Stimulated activated CD4-positive, alpha-beta T cell treated with anti-CD3 and anti-CD28 coated beads, TNF-alpha, amount 100 ng/mL, for 4 hours (primary cell): ENCODE measurements at places on chromosomes 4 and X.

- DNase-seq: no peak
Observed at GRCh38 chr4:54066088-54066415, 1.6 kb upstream of the CHIC2 start.

DNA sequence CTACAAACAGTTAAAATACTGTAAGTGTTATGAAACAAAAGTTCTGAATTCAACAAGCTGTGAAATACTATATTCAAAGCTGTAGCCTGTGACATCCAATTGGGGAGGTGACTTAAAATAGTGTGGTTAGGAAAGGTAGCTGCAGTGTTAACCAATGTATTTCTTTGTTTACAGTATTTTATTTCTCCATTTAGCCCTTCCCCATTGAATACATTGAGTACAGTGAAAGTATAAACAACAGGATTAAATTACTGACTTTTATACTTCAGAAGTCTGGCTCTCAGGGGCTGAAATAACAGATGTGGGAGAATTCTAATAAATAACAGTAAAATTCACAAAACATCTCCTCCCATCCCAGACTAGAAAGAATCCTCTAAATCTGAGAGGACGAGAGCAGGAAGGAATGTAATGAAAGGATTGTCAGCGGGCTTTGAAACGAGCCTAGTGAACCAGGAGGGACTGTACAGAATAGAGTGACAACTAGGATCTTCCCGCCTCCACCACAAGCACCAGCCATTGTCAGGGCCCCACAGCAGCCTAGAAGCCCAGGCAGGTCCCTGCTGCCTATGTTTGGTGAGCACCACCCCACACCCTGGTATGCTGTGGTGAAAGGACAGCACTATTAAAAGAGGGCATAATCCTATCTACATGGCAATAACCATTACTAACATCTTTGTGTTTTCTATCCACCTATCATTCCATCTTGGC is 73.7 kb downstream of the SPCS3 start:
- no peak for DNase-seq

- no peak for DNase-seq
Observed at GRCh38 chr4:139329665-139330200, 27.5 kb upstream of the NDUFC1 start.

GRCh38 chrX:30495468-30495867 is 82.1 kb downstream of the TASL start:
- DNase-seq: no peak

GRCh38 chrX:87755493-87755892 is 237.9 kb downstream of the KLHL4 start:
- DNase-seq: no peak

- no peak for DNase-seq
Observed at GRCh38 chr4:86092684-86093083, 267.2 kb downstream of the MAPK10 start.

DNA sequence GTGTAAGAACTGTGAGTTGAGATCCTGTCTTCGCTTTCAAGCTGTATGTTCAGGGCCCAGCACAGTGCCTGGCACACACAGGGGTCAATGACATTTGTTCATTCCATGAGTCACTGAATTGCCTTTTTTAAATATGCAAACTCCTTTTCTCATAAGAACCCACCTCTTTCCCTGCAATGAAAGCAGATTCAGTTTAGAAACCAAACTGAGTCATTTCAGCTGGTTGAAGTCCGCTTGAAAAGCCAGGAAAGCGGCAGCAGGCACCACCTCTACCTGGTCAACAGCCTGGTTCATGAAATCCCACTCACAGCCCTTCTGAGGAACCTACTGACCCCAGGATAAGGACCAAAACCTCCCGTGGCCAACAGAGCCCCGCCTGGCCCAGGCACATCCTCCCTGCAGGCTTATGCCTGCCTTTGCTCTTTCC is 4.5 kb upstream of the C1QTNF7 start:
- DNase-seq: no peak

GRCh38 chr4:87525636-87526295 is 3.4 kb downstream of the SPARCL1 start:
- no peak for DNase-seq

GRCh38 chr4:100986360-100986868 is 360.9 kb downstream of the PPP3CA start:
- no peak for DNase-seq

DNA sequence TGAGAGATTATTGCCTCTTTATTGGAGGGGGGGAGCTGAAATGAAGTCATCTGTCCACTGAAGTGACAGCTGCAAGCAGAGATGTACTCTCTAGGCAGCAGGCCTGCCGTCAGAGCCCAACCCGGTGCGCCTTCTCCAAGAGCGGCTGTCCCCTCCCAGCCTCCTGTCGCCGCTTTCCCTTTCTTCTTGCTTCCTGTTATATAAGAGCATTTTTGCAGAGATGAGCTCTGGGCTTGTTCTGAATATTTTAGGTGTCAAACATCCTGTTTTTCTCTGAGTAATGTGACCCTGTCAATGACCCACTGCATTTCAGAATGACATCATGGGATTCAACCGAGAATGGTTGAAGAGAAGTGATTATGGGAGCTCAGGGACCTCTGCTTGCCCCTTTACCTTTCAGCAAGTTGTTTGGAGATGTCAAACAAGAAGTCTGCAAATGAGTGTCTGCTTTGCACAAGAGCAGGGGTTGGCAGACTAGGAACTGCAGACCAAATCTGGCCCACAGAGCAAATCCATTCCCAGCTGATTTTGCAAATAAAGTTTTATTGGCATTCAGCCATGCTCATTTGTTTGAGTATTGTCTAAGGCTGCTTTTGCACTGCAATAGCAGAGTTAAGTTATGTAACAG is 79.9 kb downstream of the SLC9A6 start:
- DNase-seq: no peak

GRCh38 chrX:151725338-151725614 is 9.3 kb upstream of the CNGA2 start:
- no peak for DNase-seq

DNA sequence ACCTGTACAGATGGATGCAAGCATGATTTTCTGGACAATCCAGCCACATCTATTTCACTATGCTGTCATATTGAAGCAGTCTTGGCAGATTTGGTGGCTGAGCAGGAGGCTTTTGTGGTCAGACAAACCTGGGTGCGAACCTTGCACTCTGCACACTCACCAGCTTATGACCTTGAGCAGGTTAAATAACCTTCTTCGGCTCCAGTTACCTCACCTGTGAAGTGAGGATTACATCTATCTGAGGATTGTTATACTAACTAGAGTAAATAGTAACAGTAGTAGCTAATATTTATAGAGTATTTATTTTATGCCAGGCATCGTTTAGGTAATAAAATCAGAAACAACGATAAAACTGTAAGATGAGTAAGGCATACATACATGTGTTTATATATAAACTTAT is 150.0 kb downstream of the PPP3CA start:
- no peak for DNase-seq

GRCh38 chr4:25291158-25291733 is 21.3 kb upstream of the ZCCHC4 start:
- no peak for DNase-seq

GRCh38 chr4:55351824-55352223 is 5.8 kb downstream of the SRD5A3 start:
- DNase-seq: no peak

DNA sequence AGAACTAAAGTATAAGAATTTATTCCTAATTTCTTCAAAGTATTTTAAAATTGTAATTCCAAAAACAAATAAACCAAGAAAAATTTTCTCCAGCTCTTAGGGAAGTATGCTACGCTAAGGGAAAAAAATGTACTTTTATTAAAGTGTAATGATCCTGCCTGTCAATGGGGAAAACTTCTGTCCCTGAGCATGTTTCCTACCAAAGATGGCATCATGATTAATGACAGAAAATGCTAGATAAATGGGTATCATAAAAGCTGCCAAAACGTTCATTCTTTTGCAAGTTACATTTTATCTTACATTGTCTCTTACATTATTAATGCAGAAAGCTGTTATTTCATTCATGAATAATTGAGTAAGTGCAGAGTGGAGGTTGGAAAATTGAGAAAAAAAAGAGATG is 443.4 kb downstream of the TECRL start:
- DNase-seq: no peak

DNA sequence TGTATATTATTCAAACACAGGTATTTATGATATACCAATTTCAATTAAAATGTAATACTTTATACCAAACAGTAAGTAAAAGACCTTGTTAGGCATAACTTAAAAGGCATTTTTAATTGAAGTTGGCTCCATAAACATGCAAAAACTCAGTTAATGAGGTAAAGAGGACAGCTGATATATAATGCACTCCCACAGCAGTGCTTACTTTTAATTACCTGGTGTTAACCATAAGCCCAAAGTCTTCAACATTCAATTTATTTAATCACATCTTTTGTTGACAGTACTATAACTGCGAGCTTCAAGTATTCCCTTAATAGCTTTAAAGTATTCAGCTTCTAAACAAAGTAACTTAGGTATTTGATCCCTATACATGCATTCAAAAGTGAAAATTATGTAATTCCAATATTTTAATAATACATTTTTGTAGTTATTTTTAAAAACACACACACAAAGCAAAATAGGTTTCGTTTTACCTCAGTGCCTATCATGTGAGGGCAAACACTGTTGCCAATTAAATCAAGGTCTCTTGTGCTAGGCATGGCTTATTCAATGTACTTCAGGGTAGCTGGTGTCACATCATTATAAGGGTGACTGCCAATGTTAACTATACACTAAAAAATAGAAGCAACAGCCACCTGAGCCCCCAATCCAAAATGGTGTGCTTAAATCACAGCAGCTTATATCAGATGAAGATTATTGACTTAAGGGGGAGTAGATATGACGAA is 197.1 kb downstream of the LRBA start:
- no peak for DNase-seq

- no peak for DNase-seq
Observed at GRCh38 chrX:121579016-121579760, 531.8 kb downstream of the GLUD2 start.

DNA sequence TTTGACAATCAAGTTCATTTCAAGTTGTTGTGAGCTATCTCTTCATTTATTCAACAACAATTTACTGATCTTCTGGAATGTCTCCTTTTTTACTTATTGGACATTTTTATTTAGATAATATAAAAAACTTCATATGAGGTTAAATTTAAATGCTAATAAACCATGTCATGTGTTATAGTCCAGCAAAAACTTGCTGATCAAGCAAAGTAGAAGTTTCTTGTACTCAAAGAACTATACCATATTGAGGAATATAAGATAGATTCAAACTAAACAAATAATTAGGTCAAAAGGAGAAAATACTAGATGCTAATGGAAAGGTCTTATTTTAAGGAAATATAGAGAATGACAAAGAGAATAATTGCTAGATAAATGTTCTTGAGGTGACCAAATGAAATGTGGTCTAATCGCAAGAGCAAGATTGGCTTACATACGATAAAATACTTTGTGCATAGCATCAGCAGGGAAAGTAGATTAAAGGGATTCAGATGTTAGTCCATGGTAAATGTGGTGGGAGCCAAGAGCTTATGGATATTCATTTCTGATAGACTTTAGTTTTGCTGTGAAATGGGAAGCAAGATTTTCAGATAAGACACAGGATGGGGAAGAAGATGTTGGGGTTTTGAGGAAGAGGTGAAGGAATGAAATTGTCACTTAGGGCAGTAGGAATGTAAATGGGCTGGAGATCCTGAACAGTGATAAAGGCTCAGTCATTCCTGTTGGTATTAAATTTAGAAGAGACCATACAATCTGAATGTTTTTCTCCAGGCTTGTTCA is 229.5 kb downstream of the MAPK10 start:
- DNase-seq: no peak

GRCh38 chr4:40562208-40562607 is 67.5 kb downstream of the RBM47 start:
- no peak for DNase-seq

DNA sequence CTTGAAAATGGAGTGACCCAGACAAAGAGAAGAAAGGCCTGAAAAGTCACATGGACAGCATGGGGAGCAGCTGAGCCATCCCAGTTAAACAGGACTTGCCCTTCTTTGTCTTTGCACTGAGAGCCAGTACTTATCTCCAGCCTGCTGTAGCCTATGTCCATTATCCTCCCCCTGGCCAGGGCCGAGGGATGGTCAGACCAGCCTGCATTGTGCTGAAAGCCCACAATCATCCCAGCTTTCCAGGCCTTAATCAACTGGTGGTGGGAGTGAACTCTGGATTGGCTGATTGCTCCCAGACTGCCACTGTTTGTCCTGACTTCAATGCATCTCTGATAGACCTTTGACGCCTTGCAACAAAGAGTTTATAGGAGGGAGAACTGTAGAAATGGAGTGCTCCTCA is 453.1 kb downstream of the EPHA5 start:
- DNase-seq: no peak

GRCh38 chr4:106996490-106996889 is 39.6 kb downstream of the DKK2 start:
- DNase-seq: no peak

DNA sequence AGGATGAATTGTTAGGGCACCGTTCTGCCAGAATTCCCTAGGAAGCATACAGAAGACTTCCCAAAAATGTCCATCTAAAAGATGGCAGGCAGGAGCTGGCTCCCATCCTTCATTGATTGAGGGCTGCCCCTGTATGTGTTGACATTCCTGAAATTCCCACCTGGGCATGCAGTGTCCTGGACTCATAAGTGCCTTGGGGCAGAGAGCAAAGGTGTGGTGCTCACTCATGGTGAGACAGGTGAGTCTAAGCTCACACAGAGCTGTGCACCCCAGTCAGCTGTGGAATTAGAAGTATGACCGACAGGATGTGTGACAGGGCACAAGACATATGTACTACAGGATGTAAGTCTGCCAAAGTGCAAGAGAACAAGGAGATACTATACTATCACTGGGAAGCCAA is 271.9 kb downstream of the MID1IP1 start:
- no peak for DNase-seq

DNA sequence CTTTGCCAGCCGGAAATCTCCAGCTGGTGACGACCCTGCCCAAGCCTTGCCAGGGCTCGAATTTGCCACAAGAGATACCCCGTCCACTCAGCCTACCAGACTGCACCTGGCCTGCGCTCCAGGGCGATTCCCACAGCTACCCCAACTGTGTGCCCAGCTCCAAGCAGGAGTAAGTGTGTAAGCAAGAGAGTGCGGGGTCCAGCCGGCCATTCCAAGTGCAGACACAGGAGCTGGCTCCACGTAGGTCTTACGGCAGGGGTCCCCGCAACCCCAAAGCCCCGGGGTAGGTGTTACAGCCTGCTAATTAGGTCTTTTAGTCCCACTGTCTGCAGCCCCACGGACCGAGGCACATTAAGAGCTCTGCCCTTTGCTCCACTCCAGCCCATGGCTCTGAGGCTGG is 1305.2 kb downstream of the ARAP2 start:
- DNase-seq: no peak

DNA sequence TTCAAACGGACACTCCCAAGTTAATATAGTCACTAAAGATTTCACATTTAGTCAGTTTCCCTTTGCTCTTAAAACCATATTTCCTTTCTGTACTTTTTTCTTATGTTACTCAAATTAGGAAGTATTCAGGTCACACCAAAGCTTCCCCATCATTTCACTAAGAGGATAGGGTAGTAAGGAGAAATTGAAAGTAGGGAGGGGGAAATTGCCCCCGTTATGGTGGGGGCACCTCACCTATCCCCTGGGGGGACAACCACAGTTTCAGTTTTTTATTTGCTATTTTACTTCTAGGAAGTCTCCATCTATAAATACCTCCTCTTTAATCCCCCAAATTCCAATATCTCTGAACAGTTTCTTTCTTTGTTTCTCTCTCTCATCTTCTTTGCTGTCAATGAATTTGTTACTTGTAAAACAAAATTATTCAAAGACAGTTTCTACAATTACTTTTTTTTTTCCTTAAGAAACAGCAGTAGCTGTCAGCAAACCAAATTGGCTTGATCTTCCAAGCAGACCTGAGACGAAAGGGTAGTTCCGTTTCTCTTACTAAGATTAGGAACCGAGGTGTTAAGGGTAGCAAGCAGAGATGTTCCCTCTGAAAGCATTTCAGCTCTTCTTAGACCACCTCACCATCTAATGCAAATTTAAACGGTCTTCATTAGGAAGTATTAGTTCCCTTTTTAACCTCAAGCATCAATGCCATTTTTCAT is 160.2 kb upstream of the KLF3 start:
- no peak for DNase-seq
